ENCODE measurements at places on chromosomes 5 and 9.

GRCh38 chr5:119105971-119106370 lies 35.1 kb downstream of the DMXL1 start:
- DNase-seq, result no peak

DNA sequence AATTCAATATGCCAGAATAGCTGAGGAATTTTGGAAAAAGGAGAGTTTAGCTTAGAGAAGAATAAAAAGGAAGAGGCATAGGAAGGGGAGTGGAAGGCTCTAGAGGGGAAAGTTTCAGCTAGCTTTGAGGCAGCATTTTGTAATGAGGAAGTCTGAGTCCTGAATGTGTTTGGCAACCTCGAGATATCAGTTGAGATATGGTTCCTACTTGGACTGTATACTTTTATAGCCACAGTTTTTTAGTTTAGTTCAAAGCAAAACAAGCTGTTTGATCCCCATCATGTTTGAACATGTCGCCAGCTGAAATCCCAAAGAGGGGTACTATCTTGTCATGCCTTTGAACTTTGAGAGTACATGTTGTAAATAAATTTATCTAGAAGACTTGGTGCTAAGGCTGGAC lies 559.0 kb upstream of the FTMT start:
- DNase-seq, result no peak

GRCh38 chr5:123582550-123583285 lies 70.7 kb downstream of the CSNK1G3 start:
- peak; percentile 37 for DNase-seq

DNA sequence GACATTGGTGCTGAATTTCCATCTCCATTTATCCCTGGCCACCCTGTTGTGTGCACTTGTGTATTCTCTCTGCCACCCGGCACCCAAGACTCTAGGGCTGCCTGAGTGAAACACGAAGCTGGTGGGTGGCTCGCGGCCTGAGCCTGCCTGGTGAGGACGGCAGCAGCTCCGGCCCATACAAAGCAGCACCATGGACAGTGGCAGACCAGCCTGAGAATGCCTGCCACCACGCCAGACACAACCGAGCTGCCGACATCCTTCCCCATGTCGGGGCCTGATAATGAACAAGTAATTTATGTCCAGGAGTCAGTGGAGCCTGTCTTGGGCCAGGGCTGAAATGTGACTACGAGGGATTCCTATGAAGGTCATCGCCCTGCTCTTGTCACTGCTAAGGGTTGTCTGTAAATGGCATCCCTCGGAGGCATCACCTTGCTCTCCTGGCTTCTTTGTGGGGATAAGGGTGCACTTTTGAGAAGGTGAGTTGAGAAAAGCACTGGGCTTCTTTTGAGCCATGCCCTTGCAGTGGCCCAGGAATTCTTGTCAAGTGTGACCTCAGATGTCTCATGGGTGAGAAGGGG lies 175.7 kb downstream of the MELK start:
- no peak for DNase-seq

DNA sequence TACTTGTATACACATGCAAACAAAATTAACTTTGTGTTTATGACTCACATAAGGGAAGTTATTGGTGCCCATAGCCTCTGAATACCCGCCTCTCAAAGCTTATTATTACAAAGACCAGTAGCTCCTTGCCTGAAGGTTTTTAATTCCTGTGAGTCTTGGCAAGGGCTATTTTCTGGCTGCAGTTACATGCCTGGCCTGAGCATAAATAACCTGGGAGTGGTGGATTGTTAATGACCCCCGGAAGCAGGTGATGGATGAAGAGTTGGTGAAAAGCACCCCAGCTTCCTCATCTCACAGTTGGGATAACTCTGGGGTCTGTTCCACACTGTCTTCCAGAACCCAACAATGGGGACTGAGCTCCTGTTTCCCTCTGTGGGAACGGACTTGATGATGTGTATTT lies 594.5 kb downstream of the PDE4D start:
- no peak for DNase-seq

- no peak for DNase-seq
These were observed 47.1 kb upstream of the FYB1 start for GRCh38 chr5:39266442-39266841.

DNA sequence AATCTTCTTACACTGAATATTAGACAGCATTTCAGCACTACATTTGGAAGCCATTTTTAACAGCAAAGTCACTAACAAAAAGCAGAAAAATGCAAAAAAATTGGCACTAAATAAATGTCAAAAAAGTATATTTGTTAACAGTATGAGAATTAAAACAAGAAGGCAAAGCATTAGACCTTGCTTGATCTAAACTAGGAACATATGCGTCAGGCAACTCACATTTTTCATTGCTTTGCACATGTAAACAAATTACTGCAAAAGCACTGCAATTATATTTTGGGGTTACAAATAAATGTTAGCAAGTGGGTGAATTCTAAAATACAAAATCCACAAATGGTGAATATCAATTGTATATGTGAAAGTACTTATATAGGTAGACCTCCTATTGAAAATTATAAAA lies 49.0 kb upstream of the RAPGEF6 start:
- DNase-seq, result no peak

DNA sequence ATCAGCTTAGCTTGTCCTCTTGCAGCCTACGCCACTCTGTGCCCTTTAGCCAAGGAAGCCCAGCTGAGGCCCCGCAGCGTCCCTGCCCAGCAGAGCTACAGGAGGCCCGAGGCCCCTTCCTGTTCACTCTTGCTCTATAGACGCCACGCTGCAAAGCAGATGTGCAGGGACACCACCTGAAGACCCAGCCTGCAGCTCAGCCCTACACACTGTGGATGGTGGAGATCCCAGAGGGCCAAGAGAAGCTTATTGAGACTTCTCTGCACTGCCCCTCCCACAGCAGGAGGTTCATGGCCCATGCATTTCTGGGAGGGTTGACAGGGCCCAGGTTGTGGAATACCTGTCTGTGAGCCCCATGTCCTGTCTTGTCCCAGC lies 33.6 kb downstream of the IRF1 start:
- no peak for DNase-seq

DNA sequence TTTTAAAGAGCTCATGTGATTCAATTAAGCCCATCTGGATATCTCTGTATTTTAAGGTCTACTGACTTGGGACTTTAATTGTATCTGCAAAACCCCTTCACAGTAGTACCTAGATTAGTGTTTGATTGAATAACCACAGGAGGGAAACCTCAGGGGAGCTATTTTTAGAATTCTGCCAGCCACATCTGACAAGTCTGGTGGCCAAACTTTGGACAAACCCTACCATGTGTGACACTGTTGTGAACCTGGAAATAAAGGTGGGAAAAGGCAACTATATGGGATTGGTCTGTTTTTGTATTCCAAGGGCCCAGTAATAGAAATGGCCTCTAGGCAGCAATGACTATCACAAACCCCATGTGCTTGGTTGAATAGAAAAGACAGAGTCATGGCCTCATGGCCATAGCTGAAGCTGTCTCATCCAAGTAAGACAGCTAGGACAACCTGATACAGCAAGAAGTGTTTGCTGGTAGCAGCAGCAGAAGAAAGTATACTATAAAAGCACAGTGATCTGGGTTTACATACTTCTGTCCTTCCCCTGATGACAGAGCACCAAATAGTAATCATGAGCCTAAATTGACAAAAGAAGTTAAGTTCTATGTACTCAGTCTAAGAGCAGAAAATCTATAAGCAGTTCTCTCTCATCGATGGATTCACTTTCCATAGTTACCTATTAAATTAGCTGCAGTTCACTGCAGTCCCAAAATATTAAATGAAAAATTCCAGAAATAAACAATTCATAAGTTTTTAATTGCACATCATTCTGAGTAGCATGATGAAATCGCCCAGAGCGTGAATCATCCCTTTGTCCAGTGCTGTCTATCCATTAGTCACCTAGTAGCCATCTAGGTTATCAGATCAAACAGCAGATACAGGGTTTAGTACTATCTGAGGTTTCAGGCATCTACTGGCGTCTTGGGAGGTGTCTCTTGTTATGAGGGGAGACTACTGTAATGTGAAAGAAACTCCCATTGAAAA lies 189.8 kb downstream of the ARHGAP26 start:
- no peak for DNase-seq

DNA sequence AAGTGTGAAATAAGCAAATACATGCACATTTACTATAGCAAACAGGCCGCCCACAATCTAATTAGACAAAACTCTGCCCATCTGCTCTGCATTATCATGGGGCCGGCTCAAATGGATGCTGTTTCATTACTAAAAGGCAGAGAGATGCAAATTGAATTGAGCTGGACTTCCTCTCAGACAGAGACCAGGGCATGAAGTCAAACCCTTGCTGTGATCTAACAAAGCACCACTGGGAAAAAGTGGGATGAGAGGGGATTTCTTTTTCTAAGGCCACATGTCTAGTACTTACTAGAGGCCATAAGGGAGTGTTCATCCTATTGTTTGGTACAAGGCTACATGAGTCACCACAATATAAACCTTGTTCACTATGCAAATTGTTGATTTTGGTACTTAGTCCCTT lies 614.7 kb downstream of the ISL1 start:
- no peak for DNase-seq

DNA sequence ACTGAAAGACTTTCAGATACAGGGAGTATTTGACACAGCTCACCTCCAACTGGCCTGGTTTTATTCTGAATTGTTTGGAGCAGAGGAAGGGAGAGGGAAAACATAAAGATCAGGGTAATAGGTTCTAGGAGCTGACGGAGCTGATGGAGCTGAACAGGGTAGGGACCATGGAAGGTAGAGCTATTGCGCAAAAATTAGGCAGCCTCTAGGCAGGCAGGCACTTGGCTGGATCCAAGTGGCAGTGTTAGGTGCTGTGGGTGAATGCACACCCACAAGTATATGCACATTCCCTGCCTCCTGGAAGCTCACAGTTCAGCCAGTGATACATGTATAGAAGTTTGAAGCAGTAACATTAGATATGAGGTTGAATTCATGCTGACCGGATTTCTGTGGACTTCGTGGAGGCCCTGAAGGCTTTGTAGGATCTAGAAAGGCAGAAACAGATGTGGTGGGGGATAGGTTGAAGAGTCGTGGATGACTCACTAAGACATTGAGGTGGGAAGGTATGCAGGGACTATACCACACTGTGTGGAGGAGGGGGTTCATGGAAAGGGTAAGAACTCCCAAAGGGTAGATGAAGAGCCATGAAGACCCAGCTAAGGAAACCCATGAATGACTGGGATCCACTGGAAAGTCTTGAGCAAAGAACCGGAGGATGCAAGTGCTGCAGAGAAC lies 50.8 kb downstream of the WWC1 start:
- DNase-seq, result no peak

DNA sequence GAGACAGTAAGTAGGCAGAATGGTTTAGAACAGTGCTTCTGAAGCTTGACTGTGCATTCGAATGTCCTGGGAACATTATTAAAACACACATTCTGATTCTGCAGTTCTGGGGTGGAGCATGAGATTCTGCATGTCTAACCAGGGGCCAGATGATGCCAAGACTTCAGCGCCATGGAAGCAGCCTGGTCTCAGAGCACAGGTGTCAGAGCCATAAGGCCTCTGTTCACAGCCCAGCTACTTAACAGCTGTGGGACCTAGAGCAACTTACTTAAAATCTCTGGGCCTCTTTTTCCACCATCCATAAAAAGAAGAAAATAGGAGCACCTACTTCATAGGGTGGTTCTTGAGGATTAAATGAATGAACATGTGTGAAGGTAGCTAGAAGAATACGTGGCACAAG lies 84.0 kb downstream of the GNAQ start:
- DNase-seq, result no peak

DNA sequence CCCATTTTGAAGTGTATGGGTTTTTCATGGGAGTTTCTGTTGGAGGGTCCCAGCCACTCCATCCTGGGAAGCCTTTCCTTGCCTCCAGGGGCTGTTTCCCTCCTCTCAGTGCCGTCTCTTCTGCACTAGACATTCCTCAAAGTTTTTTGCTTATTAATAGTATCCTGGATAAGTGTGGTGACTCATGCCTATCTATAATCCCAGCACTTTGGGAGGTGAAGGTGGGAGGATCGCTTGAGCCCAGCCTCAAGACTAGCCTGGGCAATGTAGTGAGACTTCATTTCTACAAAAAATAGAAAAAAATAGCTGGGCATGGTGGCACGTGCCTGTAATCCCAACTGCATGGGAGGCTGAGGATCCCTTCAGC lies 43.1 kb downstream of the RALGPS1 start:
- DNase-seq, result no peak

DNA sequence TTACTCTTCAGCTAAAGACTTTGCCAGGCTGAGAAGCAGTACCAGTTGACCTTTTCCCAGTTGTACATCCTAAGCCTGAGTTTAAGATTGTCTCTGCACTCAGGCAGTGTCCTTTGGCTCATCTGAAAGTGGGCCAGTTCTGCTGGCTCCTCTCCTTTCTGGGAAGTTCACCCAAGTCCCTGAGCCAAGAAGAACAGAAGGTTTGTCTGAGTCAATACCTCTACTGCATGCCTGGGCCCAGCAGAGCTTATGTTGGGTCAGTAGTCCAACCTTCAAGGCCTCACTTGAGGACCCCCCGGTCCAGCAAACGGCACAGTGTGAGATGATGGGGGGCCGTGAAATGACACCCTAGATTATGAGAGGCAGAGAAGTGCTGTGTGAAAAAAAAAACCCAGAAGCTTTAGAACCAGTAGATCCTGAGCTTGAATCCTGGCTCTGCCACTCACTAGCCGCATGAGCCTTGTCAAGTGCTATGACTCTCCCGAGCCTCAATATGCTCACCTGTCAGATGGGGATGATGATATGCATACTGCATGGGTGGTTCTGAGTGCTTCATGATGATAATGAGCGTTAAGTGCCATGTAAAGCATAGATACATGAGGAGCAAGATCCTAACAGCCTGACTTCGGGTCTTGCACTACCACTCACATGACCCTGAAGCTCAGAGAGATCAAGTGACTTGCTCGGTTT lies 156.0 kb downstream of the MACROH2A1 start:
- DNase-seq, result no peak

- no peak for DNase-seq
These were observed 293.5 kb downstream of the ASTN2 start for GRCh38 chr9:117121316-117121715.

DNA sequence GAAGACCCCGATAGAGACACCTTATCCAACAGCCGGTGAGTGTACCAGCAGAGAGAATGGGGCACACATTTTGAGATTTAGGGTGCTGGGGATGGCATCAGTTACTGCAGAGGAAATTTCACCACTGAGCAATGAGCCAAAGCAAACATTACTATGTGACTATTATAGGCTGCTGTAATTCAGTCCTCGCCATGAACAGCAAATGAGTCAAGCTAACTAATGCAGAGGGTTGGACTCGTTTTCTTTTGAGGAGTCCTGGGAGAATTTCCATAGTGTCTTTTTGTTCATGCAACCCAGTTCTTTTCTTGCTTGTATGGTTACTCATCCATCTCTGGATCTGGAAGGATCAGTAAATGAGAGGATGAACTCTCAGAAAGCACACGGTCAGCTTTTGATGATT lies 323.8 kb downstream of the PSAT1 start:
- no peak for DNase-seq

GRCh38 chr5:155761502-155761901 lies 565.5 kb upstream of the SGCD start:
- DNase-seq, result no peak

DNA sequence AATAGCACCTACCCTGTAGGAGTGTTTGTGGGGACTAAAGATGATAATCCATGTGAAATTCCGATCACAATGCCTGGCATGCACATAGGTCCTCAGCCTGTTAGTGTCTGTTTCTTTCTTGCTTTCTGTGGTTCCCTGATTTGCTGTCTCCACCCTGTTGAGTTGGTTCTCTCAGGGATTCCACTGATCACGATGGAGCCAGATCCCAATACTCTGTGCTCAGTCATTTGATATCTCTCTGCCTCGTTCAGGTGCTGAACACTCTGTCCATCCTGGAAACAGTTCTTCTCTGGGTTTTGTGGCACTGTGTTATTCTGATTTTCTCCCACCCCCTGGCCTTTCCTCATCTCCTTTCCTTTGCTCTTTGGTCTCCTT lies 60.8 kb downstream of the ARHGAP26 start:
- no peak for DNase-seq

- DNase-seq, result no peak
These were observed 34.7 kb downstream of the CSNK1G3 start for GRCh38 chr5:123546657-123547056.

All from glomerular endothelial cell (primary cell).